ENCODE measurements at places on chromosomes 2 and 18.
A peak's percentile ranks its signal among the peaks of the same experiment; 100 is the strongest.

DNA sequence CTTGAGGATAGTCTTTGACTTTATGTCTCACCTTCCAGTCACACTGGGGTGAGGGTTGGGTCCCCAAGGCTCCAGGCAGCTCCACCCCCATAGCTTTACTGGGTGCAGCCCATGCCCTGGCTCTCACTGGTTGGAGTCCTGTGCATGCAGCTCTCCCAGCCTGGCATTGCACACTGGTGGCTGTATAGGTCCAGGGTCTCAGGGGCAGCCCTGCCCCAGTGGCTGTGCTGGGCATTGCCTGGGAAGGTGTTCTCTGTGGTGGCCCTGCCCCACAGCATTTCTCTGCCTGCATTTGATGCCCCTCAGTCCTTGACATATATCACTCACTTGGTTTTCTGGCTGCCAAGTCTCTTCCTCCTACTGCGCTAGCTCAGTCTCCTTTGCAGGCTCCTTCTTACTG, 21.2 kb downstream of the MPHOSPH10 start:
- no peak for DNase-seq

- DNase-seq: no peak
Observed at GRCh38 chr2:46913471-46914381, 1.9 kb downstream of the MCFD2 start.

DNA sequence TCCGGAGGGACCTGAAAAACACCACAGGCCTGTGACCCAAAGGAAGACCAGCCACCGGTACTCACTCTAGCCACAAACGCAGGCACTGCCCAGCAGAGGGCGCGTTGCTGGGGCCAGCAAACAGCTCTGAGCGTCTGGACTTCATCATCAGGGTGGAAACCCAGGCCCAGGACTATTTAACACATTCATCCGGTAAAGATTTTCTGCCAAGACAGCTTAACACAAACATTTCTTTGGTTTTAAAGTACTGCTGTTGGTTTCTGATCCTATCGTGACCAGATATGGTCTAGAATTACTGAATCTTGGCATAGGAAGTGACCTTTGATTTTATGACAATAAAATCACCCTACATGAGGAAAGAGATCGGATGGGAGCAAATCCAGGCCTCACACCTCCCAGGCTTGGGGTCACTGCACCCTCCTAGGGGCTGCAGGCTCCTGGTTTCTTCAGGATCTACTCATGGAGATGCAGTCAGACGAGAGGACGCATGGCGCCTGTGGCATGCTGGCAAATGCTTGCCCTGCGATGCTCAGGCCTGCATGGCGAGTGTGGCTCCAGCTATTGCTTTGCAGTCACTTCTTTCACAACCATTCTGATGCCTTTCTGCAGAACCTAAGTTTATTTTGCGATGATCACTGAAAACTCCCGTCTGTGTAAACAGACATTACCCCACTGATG, 130.4 kb downstream of the COL4A4 start:
- DNase-seq: peak; percentile 86

DNA sequence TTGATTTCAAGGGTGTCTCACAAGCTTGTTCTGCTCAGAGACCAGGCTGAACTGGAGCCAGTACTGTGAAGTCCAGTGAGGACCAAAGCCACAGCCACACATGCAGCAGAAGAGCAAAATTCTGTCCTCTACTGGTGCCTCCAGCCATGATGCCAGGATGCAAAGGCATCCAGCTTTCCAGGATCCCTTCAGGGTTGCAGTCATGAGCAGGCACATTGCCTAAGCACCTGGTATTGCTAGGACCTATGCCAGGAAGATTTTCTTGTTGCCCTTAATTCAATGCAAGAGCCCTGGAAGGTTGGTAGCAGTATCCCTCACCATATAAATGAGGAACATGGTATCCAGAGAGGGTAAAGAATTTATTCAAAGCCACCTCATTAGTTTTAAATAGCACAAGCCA, 78.9 kb upstream of the CYRIA start:
- DNase-seq: no peak

All from SK-N-DZ (cell line).